Fibroblast of skin of right quadriceps (primary cell): ENCODE measurements at places on chromosomes 4 and X.
A peak's percentile ranks its signal among the peaks of the same experiment; 100 is the strongest.

- peak; percentile 2 for DNase-seq
Measured at GRCh38 chr4:92099861-92100260, 203.9 kb upstream of the GRID2 start.

- DNase-seq = no peak
Measured at GRCh38 chrX:122303761-122304160, 880.3 kb upstream of the GRIA3 start.

DNA sequence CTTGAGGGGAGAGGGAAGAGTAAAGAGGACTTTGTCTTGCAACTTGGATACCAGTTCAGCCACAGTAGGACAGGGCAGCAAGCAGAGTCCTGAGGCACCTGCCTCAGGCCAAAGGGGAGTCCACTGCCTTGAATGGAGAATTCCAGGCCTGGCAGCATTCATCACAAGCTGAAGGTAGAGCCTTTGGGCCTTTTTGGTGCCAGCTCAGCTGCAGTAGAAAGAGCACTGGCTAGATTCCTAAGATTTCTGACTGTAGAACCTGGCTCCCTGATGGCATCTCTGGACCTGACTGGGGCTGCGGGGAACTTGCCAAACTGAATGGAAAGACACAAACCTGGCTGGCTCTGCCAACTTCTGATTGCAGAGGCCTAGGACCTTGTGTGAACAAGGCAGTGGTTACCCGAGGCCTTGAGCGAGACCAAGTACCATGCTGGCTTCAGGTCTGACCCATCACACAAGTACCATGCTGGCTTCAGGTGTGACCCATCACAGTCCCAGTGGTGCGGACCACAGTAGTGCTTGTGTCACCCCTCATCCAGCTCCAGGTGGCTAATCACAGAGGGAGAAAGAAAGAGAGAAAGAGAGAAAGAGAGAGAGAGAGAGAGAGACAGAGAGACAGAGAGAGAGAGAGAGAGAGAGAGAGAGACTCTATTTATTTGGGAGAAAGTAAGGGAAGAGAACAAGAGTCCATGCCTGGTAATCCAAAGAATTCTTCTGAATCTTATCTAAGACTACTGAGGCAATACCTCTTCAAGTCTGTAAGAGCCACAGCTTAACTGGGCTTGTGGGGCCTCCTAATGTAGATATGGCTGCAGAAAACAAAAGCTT lies 137.6 kb upstream of the SPIN4 start:
- DNase-seq = no peak

- DNase-seq = peak; percentile 28
Measured at GRCh38 chrX:115067812-115068211, 50.4 kb upstream of the IL13RA2 start.

DNA sequence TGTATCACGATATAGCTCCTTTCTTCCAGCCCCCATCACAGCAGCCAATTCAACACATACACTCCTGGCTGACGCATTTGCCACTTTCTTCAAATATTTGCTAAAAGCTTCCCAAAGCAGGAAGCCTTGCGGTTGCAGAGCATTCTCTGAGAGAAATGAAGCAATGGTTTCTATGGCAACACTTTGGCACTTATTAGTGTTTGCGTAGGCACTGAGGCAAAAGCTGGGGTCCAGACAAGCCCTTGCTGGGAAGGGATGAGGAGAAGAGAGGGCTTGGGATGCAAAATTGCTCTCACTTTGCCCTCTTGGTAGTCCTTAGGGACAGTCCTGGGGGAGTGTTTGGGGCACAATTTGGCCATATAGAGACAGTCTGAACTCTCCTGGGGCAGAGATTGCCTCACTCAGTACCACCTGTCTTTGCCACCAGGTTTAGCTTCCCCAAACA lies 55.0 kb upstream of the PAK3 start:
- DNase-seq = peak; percentile 86

DNA sequence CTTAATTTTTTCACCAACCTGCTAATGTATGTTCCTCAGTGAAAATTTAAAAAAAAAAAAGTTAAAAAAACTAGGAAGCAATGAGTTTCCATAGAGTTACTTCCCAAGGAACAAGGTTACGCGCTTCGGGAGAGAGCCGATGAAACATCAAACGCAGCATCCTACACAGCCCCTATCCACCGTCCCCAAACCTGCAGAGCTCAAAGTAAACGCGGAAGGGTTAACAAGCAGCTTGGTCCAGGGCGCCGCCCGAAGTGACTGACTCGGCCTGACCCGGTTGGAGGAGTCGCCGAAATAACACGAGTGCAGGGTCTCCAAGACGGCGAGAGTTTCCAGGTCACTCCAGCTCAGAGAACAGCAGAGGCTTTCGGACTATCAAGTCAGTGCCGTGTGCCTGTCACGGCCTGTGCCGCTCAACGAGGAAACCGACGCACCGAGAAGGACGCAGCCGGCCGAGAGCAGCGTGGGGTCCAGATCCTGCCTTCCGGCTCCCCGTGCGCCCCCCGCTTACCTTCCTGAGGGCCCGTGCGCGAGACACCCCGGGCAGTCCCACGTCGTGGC lies 512 bp downstream of the NOP14 start:
- no peak for DNase-seq
